ENCODE measurements at places on chromosomes 6 and 20.
A peak's percentile ranks its signal among the peaks of the same experiment; 100 is the strongest.

DNA sequence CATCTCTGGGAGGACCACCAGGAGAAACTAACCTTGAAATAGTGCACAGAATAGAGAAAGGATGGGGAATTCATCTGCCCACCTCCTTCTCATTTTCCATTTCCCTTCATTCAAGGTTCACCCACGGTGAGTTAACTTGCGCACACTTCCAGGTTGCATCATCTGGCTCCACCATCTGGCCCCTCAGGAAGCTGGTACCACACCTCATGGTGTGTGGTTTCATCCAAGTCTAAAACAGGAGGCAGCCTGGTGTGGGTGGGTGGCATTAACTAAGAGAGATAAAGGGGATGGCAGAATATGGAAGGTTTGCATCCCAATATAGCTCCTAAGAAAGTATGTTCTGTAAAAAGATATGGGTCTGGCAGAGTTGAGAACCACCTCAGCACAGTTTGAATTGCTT is 3.8 kb downstream of the ZNF334 start:
- DNase-seq, result no peak

- no peak for DNase-seq
Observed at GRCh38 chr6:2124260-2124709, 121.1 kb downstream of the GMDS start.

DNA sequence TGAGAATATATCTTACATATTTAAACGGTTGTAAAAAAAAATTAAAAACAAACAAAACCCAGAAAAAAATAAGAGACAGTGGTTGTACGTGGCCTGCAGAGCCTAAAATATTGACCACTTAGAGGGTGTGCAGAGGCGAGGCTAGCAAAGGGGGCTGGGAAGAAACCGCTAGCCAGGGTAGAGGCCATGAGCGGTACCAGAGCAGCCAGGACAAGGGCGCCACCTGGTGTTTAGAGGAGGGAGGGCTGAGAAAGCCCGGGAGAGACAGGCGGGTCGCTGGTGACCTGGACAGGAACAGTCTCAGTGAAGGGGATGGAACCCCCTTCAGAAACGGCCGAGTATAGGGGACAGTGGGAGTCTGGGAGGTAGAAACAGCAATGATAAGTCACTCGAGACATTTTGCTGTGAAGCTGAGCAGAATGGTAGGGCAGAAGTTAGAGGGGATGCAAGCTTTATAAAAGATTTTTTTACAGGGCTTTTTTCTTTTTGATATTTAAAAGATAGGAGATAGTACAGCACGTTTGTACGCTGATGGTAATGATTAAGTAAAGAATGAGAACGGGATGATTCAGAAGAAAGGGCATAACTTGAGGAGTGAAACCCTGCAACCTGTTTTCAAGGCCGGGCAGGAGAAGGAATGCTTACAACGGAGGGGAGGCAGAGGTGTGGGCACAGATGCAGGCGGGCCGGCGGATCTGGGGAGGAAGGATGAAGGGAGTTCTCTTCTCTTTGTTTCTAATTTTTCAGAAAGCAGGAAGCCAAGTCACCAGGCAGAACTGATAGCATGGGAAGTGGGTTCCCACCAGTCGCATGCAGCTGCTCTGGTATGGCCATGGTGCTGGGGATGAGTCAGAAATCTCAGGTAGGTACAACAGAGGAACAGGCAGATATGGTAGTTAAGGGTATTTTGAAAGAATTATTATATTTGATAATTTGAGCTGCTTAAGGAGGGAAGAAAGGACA is 76.2 kb downstream of the FAM229B start:
- DNase-seq, result peak; percentile 64

GRCh38 chr20:6519556-6519955 is 247.9 kb upstream of the BMP2 start:
- no peak for DNase-seq

GRCh38 chr20:31908016-31908415 is 37.6 kb downstream of the TTLL9 start:
- no peak for DNase-seq

GRCh38 chr6:55668591-55668990 is 89.6 kb upstream of the HMGCLL1 start:
- no peak for DNase-seq

DNA sequence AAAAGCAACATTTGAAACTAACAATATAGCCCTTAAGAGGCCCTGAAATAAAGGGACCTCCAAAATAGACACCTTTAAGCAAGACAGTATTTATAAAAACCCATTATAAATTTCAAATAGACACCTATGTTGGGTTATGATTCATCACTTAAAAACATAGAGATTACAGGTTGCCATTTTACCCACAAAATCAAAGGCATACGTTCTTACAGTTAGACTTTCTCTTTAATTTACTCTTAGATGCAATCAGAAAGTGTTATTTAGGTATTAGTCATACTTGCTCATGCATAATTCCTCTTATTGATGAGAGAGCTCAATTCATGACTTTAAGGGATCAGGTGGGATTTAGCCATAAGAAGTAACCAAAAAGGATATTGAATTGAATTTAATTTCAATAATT is 51.5 kb upstream of the TMEM200A start:
- no peak for DNase-seq

GRCh38 chr6:21918041-21918440 is 324.5 kb downstream of the SOX4 start:
- no peak for DNase-seq

GRCh38 chr20:45450097-45450818 is 19.3 kb upstream of the WFDC2 start:
- DNase-seq, result no peak

GRCh38 chr20:21411725-21412124 is 14.4 kb upstream of the NKX2-4 start:
- DNase-seq, result no peak

- no peak for DNase-seq
Observed at GRCh38 chr20:9068841-9069663, at the start of gene PLCB4. TSS of gene PLCB4 (plus strand) at chr20:9069087. CDS start at chr20:9307815, 238,728 bp downstream.

DNA sequence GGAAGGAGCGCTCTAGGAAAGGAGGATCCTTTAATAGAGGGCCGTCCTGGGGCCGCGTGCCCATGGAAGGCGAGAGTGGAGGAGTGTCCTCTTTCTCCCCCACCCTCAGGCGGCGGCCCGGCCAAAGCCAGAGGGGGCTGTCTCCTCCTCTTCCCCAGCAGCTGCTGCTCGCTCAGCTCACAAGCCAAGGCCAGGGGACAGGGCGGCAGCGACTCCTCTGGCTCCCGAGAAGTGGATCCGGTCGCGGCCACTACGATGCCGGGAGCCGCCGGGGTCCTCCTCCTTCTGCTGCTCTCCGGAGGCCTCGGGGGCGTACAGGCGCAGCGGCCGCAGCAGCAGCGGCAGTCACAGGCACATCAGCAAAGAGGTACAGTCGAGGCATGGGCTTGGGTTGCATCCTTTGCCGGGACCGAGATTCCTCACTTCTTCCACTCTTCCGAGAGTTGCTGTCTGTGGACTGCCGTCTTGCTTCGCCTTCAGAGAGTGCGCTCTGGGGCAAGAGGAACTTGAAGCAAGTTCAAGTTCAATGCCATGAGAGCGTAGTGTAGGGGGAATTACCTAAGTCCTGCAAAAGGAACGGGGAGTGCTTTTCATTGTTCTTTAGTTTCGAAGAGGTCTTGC is at the start of gene LAMA2:
TSS of gene LAMA2 (plus strand) at position 148 of the 621 bp plus-strand sequence. CDS start at position 256, 108 bp downstream.
- no peak for DNase-seq

DNA sequence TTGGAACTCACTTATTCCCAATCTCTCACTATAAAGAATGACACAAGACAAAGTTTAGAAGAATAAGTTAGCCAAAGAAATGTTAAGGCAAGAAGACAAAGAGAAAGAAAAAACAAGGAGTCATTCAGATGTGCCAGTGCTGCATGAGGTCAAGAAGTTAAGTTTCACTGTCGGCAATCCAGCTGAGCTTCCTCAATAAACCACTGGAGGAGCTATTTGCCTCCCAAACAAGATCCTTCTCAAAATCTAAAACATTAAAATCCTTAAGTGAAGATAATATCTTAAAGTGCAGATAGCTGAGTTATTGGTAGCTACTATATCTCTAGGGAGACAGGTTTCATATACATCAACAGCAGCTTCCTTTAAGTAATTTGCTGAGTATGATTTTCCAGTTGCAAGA is 512.3 kb downstream of the HDGFL1 start:
- DNase-seq, result no peak

DNA sequence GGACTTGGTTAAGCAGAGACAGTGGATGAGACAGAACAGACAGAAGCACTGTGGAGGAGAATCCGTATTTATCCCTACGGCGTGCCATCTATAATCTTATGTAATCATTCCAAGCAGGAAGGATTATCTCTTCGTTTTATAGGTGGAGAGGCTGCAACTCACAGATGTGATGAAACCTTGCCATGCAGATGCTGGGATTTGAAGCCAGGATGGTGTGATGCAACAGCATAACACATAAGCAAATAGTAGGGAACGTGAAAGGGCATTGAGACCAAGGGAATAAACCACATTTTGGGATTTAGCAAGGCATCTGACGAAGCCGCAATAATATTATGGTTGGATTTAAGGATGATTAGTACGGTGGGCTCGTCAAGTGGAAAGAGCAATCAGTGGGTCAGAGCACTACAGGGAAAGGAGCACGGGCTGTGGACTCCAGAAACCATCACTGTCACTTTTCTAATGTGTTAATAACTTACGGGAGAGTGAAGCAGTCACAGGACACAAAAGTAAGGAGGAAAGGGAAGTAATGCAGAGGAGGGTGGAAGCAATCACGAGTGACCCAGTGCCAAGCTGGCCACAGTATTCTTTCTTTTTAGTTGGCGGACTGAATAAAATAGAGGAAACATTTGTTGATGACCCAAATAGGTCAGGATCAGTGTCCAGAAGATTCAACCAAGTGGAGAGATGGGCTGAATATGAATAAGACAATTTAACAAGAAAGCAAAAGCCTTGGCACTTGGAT is 119.6 kb upstream of the EDN1 start:
- DNase-seq, result no peak

GRCh38 chr6:39853604-39854003 is 61.4 kb downstream of the DAAM2 start:
- DNase-seq, result no peak

DNA sequence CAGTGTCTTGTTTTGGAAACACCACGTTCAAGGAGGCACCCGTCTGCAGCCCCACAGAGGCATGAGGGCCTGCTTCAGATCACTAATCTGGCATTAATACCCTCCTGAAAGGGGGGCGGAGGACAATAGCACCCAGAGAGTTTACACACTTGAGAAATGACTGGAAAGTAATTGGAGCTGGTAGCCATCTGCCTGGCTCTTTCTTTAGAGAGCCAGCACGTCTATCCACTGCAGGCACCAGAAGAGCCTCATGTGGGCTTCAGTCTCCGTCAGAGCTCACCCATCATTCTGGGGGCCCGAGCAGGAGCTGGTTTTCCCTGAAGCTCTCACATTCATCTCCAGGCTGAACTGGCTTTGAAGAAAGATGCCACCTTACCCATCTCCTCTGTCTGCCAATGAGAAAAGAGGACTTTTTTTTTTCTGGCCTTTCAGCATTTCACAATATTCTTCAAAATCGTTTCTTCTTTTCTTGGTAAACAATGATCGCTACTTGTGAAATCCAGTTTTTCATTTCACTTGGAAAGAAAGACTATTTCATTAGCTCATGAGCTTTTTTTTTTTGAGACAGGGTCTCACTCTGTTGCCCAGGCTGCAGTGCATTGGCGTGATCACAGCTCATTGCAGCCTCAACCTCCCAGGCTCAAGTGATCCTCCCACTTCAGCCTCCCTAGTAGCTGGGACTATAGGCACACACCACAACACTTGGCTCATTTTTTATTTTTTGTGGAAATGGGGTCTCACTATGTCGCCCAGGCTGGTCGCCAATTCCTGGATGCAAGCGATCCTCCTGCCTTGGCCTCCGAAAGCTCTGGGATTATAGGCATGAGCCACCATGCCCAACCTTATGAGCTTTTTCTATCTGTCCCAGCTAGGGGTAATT is 124.7 kb upstream of the ZNF217 start:
- DNase-seq, result no peak

GRCh38 chr20:46541229-46541935 is 9.1 kb downstream of the OCSTAMP start:
- no peak for DNase-seq

GRCh38 chr6:4777394-4777935 is 1.3 kb downstream of the CDYL start:
- DNase-seq, result no peak

DNA sequence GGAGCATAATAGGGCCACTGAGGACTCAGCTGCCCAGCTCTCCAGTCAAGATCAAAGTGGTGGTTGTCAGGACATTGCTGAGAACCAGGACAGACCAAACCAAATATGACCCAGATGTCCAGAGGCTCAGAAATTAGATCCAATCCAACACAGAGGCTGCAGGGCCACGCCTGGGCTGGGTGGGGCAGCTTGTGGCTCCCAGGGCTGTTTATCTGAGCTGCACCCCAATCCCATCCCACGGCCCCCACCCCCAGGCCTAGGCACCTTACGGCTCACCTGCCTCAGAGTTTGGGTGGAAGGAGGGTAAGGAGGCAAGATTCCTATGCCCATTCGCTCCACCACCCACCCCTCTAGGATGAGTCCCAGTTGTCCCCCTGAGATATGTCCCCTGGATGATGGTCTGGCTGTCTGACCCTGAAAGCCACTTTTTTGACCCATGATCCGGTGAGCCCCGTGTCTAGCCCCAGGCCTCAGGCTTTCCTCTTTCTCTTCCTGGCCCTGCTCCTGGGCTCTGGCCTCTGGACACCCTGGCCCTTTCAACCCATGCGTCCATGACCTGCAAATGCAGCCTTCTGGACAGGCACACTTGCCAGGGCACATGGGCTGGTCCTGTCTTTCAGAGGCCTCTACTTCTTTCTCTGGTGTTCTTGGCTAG is 40.0 kb downstream of the CPXM1 start:
- DNase-seq, result no peak

GRCh38 chr6:17583811-17584210 is 16.3 kb upstream of the FAM8A1 start:
- DNase-seq, result no peak

DNA sequence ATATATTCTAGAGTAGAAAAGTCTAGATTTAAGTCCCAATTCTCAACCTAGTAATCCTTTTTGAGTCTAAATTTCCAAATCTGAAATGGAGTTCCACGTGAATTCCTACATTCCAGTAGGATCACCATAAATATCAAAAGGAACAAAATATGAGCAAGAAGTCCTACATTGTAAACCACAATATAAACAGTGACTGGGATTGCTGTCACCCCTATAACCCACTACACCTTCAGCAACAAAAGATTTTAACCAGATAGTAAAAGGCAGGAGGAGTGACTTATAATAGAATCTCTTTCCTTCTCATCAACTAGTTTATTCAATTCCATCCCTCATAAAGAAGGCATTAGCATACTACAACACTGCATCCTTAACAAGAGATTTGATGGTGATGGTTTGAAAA is 210.6 kb downstream of the KIF16B start:
- DNase-seq, result no peak

GRCh38 chr20:41406353-41406752 is 39.7 kb upstream of the EMILIN3 start:
- no peak for DNase-seq

GRCh38 chr20:51902933-51903332 is 100.6 kb upstream of the SALL4 start:
- DNase-seq, result no peak

GRCh38 chr6:125153391-125154117 is at the start of gene TPD52L1:
TSS of gene TPD52L1 (plus strand) at chr6:125153773. CDS start at chr6:125153952, 179 bp downstream.
- peak; percentile 47 for DNase-seq

DNA sequence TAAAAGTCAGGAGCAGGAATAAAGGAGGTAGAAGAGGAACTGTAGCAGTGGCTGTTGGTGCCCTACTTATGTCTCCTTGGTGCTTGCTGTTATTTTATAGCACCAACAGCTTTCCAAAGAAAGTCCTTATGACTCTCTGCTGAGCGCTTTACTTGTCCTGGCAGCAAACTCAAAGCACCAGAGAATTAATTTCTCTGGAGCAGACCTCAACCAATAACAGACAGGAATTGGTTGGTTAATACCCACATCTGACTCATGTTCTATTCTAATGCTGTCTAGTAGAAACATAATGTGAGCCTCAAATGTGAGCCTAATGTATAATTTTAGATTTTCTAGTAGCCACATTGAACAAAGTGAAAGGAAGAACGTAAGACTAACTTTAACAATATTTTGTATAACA is 685.9 kb downstream of the KIF16B start:
- no peak for DNase-seq

Measured in stimulated activated naive CD4-positive, alpha-beta T cell treated with Interleukin-2 at 50 U/mL for 16 hours (primary cell).